ENCODE measurements at places on chromosomes 6 and 20.

DNA sequence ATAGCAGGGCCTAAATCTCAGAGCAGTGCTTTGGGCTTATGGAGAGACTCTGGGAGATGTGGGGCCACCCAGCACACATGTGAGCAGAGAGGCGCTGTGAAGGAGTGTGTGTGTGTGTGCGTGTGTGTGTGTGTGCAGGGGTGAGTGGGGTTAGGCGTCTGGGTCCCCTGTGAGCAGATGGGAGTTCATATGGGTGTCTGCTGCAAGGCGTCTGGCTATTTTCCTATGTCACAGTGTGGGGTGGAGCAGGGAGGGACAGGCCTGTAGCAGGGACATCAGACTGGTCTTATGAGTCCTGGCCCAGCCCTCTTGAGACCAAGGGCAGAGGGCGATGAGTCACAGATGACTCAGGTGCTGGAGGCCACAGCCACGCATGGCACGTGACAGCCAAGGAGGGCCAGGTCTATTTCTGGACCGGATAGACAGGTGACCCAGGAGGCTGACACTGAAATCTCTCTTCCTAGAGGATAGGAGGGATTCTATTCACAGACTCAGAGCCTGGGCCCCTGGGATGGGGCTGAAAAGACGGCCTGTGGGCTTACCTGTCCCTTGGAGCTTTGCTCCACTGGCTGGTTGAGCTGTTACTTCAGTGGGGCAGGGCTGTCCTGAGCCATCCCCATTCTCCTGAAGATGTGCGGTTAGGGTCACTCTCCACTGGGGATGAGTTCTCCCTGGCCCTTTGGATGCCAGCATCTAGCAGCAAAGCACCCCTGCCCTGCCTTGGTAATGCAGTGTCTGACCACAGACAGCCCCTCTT, 28.9 kb downstream of the VEGFA start:
- peak; percentile 59 for DNase-seq

DNA sequence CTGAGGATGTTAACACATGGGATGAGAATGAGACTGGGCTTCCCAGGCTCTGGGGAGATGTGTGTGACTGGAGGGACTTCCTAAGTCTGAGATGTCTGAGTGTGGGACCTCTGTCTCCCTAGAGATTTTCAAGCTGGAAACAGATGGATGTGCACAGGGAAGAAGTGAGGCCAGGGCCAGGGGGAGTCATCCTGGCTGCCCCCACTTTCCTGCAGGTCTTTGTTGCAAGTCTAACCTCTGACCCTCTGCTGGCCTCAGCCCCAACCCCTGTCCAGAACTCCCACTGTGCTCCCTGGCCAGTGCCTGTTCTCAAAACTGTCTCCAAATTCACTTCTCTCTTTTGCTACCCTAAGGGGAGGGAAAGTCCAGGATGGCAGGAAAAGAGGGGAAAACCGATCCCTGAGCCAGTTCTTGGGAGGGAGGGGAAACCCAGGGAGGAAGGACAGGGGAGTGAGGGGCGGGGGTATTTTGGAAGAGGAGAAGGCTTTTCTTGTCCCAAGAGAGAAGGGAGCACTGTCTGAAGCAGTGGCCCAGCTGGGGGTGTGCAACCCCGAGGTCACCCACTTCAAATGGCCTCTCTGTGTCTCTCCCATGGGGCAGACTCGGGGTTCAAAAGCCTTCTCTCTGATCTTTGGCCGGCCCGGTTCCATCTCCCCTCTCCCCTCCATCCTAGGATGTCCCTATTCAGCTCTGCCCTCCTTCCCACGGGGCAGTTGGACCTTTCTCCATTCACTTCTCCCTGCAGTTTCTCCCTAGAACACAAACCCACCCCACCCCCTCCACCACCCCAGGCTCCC, 3.1 kb downstream of the PPP1R18 start:
- no peak for DNase-seq

DNA sequence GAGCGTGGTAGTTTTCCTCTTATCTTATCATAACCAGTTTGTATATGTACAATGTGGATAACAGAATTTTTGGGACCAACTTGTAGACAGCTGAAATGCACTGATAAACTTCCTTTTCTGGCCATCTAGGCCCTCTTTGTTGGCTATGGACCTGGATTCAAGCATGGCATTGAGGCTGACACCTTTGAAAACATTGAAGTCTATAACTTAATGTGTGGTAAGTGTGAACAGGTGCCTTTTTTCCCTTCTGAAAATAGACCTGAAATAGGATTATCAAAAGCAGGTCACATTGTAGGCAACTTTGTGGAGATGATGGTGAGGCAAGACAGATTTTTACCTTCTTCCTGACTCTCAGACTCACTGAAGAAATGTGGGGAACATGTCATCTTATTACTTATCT, 67.8 kb downstream of the ENPP1 start:
- no peak for DNase-seq

- DNase-seq = no peak
Observed at GRCh38 chr6:110432285-110432900, 17.0 kb upstream of the DDO start.

DNA sequence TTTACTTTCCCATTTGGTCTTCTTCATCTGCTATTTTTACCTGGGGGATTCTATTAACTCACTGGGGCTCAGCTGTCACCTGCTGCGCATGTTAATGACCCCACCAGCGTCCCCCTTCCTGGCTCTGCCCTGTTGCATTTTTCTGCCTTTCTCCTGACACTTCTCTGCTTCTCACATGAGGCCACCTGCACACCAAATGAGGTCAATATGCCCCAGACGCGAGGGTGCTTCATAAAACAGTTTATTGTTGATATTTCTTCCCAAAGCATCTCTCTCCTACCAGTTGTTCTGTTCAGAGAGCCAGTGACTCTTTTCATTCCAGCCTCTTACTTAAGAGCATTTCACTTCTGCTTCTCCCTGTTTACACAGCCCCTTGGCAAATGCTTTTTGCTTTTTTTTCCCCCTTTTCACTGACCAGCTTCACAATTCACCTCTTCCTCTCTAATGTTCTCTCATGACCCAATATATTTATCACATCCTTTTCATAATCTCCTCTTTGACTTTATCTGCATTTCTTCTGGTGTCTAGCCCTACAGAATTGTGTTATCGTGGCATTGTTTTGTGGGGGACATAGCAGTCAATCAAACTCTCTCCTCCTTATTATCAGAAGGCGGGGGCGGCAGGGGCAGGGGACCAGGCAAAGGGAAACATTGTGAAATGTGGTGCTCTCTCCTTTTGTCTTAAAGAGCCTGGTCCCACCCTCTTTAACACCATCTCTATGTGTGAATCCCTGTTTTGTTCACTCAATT, 545.8 kb upstream of the CITED2 start:
- DNase-seq = no peak
